ENCODE measurements at places on chromosomes 4 and X.
A peak's percentile ranks its signal among the peaks of the same experiment; 100 is the strongest.

DNA sequence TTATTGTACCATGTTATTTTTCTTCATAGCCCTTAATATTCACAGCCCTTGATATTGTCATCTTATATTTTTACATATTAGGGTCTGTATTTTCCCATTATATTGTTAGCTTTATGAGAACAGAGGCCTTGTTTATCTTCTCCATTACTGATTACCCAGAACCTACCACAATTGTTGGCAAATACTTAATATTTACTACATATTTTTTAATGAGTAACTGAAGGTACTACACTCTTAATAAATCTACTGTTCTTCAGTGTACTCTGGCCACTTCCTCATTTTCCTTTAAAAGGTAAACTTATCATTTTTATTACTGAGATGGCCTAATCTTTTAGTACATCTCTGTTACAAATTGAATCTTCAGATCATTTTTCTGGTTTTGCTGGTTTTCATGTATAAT, 133.5 kb downstream of the COL4A5 start:
- DNase-seq, result no peak

GRCh38 chr4:107442538-107443111, 277.4 kb downstream of the PAPSS1 start:
- DNase-seq, result no peak

DNA sequence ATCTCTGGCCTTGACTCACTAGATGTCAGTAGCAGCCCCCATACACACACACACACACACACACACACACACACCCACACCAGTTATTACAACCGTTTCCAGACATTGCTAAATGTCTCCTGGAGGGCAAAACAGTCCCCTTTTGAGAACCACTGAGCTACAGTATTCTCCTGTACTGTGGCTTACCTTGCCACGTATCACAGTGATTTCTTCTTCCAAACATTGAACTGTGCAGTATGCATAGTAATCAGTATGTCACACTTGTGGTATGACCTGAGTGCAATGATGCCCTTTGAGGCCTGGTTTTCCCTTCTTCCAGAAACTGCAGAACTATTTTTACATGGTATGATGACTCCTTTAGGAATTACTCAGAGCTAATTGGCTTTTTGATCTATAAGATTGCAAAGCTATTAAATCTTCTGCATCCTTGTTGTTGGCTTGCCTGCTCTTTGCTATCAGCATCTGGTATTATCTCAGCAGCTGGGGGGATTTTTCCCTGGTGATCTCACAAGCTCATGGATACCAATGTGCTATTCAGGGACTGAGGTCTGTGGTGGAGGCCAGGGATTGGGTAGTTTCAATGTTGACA, 3.6 kb upstream of the THOC2 start:
- no peak for DNase-seq

- peak; percentile 60 for DNase-seq
Observed at GRCh38 chr4:54784161-54784671, 126.5 kb downstream of the KIT start.

- no peak for DNase-seq
Observed at GRCh38 chr4:113368056-113368455, 318.6 kb downstream of the ANK2 start.

DNA sequence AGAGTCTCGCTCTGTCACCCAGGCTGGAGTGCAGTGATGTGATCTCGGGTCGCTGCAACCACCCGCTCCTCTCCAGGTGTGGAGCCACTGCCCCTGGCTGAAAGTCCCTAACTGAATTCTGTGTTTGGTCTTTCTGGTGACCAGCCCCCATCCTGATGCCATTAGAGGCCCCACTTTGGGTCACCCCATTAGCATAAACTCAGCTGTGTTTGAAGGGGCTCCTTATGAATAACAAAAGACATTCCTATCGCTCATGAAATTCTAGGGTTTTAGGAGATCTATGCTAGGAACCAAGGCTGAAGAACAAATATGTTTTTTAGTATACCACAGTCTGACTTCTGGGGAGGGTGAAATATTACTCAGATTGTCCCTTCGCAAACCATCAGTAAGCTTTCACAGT, 652.9 kb downstream of the ADGRL3 start:
- no peak for DNase-seq

GRCh38 chrX:13047759-13048158, 3.3 kb upstream of the FAM9C start:
- no peak for DNase-seq

DNA sequence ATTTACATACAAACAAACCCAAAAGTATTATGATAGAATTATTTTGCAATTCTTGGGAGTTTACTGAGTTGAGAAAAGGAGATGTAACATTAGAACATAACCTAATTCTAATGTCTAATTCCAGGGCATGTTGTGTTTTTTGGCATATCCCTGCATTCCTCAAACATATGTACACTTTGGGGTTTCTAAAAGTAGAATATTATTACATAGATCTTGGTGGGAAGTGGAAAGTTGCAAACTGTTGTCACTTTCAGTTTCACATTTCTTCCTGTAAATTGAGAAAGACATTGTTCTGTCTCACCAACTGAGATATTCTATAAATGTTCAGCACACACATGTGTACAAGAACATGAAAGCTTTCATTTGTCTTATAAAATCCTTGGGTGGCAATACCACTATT, 24.4 kb upstream of the GBA3 start:
- DNase-seq, result no peak

GRCh38 chr4:170529748-170530722, 440.3 kb upstream of the AADAT start:
- DNase-seq, result no peak

DNA sequence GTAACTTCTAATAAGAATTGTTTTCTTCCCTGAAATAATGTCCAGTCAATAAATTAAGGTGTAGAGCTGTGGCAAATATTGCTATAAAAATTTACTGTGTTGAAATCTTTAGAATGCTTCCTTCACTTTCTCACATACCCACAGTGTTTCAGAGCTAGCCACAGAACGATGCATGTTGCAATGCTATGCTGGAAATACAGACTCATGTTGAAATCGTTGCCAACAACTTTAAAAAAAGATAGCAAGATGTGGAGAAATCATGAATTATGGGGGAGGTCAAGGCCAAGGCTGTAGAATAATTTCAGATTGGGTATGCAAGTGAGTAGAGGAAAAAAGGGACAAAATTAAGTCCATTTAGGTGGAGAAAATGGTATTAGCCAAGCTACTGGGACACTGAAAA, 204.8 kb downstream of the VEGFC start:
- no peak for DNase-seq

DNA sequence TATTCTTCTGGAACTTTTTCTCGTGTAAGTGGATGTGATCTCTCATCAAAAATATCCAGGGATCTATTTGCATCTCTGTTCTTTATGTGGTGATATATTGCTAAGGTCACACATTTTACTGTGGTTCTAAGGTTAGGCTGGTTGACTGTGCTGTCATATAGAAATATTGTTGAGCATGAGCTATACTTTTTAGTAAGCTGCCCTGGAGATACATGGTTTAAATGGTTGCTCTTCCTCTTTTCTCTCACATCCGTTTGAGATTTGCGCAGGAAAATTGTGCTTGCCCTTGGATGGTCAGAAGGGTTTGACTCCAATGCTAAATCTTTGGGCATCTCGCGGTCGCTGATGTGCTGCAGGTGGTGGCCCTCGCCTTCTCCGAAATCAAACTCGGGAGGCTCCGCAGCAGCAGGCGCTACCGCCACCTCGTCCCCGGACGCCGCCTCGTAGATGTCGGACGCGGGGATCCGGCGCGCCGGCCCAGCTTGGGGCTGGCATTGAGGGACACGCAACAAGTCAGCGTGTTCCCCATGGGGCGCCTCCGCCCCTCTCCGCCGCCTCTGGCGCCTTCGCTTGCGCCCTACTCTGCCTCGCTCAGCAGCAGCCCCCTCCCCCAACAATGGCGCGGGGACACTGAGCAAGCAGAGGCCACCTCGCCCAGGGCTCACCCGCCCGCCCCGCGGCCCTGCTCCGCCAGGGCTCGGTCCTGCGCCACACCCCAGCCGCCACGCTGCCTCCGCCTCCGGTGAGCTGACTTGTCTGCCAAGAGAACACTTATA, 154.5 kb downstream of the MSN start:
- no peak for DNase-seq

DNA sequence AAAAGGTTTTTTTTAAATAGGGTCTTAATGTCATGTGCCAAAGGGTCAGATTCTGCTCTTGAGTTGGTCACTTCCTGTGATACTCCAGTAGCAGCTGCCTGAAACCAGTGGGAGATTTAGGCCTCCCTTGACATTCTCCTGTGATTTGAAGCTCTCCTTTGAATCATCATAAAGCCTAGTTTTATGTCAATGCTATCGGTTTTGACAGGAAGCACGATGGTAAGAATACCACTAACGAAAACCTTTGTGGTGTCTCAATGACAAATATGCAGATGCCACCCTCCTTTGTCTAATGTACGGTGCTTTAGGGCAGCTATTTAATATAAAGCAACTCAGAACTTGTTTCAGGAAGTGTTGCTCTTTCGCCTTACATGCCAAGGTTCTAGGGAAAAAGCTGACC, 44.2 kb downstream of the CCNI start:
- DNase-seq, result no peak

DNA sequence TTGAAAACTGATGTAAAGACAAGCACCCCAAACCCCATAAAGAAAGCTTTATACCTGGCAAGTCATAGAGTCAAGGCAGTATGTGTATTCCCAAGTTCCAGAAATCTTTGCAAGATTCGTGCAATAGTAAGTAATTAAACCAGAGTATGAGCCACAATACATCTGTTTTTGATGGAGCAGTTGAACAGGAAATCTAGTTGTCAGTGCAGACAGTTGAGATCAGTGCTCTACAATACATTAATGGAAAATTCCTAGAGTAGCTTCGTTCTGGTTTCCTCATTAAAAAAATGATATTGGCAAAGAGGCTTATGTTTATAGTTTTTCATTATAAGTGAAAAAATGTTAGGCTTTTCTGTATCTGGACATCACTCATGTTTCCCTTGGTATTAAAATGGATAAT, 575.3 kb downstream of the TRIML1 start:
- DNase-seq, result no peak

- DNase-seq, result no peak
Observed at GRCh38 chrX:132394591-132394990, 94.2 kb downstream of the MBNL3 start.

DNA sequence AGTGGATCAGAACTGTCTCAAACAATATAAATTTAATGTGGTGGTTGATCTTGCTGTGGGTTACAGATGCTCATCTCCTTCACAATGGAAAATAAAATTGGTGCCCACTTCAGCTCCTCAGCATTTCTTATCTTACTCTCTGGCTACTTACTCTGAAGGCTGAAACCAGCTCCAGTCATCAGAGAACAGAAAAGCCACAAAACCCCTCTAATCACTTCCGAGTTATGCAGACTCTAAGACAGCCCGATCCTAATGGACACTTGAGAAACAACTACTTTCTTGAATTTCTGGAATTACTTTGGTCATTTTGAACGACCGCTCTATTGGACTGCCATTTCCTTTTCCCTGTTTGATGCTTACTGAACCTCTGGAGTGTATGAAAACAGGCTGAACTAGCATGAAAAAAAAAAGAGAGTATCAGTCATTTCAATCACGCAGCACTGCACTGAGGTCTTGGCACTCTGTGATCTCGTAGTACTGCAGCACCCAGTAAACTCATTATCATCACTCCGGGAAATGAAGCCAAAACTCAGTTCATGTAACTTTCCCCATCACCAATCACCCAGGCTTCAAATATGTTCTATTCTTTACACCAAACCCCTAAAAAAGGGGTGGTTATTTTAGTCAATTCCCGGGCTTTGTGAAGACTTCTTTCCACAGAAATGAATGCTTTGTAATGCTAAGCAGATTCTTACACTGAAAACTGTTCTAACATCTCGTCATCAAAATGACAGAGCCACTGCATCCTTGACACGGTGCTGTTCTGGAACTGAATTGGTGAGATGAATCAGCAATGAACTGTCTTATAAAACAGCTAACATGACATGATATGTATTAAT, 54.5 kb downstream of the TSPAN5 start:
- DNase-seq, result no peak

DNA sequence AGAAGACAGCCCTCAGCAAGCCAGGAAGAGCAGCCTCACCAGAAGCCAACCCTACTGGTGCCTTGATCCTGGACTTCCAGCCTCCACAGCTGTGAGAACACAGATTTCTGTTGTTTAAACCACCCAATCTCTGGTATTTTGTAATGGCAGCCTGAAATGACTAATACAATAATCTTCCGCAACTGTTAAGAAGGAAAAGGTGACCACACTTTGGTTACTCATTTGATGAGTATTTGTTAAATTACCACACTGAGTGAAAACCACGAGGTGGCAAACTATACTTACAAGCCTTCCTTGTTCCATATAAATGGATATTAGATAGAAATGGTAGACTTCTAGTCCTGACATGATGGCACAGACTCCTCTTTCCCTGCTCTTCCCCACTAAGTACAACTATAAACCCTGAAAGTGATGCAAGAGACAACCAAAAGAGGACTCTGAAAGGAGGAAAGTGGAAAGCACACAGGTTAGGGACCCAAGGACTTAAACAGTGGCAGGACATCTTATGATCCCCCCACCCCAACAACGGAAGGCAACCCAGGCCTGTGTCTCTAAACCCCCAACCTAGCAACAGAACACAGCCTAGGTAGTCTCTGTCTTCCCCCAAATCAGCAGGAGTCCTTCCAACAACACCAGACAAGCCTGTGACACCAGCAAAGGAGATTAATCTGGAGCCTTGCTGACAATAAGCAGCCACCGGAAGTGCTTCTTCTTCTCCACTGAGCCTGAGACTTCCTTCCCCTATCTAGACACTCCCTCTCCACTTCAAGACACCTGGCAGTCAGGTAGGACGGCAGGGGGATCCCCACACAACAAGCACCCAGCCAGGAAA, 12.3 kb downstream of the ZNF182 start:
- DNase-seq, result no peak

- no peak for DNase-seq
Observed at GRCh38 chrX:132518401-132518800, 29.6 kb upstream of the MBNL3 start.

- no peak for DNase-seq
Observed at GRCh38 chrX:42443267-42443666, 334.7 kb downstream of the PPP1R2C start.

DNA sequence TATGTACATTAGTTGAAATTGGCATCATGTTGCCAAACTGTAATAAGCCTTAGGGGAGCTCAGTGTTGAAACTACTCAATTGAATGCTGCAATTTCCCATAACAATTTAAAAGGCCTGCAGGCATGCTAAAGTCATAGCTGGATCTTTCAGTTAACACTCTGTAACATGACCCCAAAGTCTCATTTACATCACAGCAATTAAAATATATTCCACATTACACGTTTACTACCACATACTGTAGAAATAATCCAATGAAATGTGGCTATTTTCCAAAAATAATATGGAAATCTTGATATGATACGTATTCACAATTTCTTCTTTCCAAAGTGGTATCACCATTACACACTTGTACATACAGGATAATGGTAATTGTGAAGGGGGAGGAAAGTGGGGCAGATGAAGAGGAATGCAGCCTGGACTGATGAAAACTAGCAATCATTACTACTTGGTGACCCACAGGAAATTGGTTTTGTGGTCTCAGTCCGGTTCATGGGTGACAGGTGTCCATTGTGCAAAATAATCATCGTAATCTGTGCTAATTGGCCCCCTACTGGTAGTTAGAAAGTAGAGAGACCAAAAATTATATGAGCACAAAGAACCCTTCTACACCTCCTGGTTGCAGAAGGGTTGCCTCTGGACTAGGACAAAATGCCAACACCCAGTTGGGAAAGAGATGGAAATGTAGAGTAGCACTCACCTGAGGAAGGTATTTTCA, 63.7 kb downstream of the TENM3 start:
- DNase-seq, result no peak

GRCh38 chr4:2047781-2048581, 11.1 kb upstream of the NAT8L start:
- no peak for DNase-seq

Measured in dermis blood vessel endothelial cell (primary cell).